GM10248 (cell line): ENCODE measurements at places on chromosomes 5 and 9.

DNA sequence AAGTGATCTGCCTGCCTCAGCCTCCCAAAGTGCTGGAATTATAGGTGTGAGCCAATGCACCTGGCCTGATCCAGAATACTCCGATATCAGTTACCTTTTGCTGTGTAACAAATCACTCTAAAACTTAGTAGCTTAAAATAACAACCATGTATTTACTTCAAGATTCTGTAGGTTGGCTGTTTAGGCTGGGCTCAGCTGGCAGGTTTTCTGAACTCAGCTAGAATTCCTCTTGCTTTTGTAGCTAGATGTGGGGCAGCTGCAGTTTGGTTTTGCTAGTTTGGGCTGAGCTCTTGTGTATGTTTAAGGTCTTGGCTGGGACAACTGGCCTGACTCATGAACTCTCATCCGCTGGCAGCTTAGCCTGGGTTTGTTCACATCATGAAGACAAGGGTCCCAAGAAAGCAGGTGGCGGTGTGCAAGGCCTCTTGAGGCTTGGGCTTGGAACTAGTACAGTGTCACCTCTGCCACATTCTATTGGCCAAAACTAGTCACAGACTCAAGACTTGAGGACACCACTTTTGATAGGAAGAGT, 138.3 kb upstream of the SHB start:
- no peak for DNase-seq

GRCh38 chr9:136060671-136061371, 34.3 kb downstream of the NACC2 start:
- no peak for DNase-seq

- no peak for DNase-seq
These were observed 3.7 kb upstream of the MOB3B start for GRCh38 chr9:27533311-27533710.

DNA sequence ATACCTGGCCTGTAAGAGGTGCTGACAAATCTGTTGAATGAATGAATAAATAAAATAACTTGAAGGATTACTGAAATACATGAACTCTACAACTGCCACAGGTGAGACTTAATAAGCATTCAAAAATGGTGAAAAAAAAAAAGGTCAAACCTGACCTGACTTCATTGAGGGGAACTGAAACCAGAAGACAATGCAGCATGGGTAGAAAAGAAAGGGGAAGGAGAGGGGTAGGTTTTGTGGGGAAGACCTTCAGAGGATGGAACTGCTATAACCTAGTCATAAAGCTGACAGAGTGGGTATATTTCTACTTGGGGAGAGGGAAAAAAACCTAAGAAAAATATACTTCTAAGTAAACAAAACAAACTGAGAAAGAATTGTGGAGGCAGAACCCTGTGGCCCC, 56.6 kb downstream of the RASEF start:
- DNase-seq, result peak; percentile 17

DNA sequence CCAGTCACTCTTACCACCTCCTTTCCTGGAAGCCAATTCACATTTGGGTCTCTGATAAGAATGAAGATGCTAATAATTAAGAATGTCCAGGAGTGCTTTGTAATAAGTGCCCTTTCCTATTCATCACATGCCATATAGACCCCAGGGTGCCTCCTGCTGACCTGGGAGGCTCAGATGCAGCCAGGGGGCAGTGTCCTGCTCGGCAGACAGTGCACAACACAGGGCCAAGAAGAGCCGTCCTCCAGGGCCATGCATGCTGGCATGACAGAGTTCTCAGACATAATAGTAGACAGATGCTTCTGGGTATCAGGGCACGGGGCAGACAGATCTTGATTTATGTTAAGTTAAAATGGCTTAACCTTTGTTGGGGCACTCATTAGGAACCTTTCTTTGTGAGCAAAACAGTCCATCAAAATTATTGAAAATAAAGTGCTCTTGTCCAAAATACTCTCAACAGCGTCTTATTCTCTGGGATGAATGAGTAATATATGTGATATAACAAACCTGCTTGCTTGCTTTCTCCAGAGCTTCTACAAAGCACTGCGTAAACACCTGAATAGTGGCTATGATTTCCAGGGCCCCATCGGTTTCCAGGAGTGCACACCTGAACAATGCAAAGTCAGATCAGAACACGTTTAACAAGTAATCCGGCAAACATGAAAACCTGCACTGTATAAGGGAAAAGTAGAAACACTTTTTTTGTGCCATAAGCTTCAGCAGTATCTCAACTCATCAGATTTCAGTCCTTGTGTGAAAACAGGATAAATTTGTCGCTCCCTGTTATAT, 192.7 kb downstream of the FANCC start:
- DNase-seq, result no peak

DNA sequence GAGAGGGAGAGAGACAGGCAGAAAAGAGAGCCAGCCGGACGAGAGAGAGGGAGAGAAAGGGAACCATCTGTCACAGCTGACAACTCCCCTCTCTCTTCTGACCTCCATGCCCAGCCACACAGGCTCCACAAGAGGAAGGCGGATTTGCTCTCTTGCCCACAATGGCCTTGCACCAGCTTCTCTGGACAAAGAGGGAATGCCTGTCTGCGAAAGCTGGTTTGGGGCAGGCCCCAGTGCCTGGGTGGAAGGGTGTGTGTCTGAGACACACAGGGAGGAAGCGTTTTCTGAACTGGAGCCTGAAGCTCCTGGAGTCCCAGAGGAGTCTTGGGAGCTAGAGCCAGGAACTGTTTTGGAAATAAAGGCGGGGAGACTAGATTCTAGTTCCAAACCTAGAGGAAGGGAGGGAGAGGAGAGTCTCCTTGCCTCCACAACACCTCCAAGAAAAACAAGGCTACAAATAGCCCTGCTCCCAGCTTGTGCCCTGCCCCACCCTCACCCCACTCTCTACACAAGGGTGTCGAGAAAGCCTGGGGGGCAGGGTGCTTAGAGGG, 12.5 kb downstream of the C1QTNF2 start:
- DNase-seq, result no peak

- peak; percentile 3 for DNase-seq
These were observed 98.6 kb upstream of the ADAMTS19 start for GRCh38 chr5:129361441-129362025.

DNA sequence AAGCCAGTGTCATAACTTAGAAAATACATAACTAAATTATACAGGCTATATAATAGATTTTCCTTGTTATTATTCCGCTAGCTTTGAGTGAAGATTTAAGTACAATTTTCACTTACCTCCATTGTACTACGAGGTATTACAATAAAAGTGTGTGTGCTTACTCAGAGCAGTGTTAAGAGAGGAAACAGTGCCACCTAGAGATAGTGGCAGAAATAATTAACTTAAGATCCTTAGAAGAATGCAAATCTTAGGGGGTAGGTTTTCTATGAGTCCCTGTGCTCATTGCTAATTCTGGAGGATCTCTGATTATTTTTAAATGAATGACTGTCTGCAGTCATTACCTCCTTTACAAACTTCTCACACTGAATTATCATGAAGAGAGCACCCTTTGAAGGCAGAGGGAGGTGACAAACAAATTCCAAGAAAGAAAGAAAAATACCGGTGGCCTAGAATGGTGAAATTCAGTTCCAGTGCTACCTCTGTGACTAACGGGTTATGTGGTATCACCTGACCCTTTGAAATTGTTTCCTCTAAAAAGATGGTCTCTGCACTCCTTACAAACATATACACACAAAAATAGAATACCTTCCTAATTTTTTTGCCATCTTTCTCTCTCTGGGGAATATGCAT, 379.8 kb downstream of the TRIM36 start:
- peak; percentile 17 for DNase-seq

- no peak for DNase-seq
These were observed 89.7 kb downstream of the DROSHA start for GRCh38 chr5:31442058-31442745.

- no peak for DNase-seq
These were observed 3.8 kb upstream of the ELAVL2 start for GRCh38 chr9:23829580-23830475.

DNA sequence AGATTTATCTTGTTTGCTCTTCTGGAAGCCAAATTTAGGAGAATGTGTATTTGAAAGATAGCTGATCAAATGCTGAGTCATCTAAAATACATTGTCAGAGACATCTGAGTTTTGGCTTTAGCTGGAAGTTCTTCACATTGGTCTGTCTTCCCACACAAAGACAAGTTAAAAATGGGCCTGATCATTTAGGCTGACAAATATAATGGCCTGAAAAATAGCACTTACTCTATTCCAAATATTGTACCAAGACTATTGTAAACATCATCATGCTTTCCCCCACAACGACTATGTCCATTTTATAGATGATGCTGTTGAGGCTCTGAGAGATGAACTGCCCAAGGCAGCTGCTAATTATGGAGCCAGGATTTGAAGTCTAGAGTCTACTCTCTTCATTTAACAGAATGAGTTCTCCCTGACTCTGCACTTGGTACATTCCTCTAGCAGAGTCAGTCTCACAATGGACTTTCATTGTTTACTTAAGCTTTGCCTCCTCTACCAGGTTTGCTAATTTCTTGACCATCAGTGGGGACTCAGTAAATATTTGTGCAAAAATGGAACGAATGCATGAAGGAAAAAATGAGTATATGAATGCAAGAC, 619.4 kb upstream of the KLF4 start:
- no peak for DNase-seq

DNA sequence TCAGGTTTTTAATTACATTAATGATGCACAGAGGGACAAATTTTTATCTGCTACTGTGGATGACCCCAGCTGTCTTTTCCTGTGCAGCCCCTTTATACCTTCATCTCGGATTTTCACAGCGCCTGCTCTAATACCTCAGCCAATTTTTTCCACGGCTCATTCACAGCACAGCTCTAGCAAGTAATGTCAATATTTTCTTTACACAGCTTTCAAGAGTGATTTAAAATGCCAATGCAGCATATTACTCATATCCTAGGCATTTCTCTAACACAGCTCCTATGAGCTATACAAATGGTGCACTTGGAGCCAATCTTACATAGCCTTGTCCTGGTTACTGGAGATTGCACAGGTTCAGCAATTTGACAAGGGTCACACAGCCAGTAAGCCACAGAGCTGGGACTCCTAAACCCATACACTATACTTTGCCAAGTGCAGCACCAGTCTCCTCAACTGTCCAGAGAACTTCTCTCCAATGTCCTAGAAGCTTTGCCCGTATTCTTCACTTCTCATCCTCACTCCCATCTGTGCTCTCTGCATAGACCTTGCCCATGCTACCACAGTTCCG, 661.8 kb downstream of the DTWD2 start:
- no peak for DNase-seq

DNA sequence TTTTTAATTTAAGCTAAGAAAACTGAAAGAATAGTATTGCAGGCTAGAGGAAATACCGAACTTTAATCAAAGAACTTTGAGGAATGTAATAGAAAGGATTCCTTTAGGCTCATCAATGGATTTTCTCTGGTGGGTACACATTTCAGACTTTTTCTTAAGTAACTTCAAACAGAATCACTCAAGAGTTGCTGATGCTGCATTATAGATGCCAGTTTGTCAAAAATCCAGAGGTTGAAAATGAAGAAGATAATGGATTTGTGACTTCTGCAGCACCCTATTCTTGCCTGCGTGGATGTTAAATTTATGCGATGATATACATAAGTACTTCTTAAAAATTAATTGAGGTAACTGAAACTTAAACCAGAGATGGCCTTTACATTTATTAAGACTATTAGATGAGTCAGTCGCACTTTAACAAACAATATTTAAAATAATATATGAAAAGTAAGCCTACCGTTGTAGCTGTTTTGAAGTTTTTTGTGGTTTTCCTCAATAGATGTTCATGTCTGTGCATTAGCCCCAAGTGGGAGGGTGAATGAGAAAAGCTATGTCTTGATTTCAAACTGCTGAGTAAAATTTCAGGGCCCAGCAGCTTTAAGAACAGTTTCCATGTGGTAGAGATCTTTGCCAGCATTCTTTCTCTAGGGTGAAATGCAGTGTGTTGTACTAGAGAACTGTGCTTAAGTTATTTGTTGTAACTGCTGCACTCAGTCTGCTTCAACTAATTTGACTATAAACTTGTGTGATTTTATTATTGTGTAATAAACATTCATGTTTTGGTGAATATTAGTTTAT, at the start of gene OGN:
Gene OGN (minus strand): TSS at position 537 of the 795 bp plus-strand sequence. CDS start 1,171 bp downstream, outside the sequence.
- no peak for DNase-seq

- DNase-seq, result no peak
These were observed 6.2 kb upstream of the TIFAB start for GRCh38 chr5:135458356-135458755.

GRCh38 chr9:69746859-69747560, 12.8 kb downstream of the PTAR1 start:
- no peak for DNase-seq

DNA sequence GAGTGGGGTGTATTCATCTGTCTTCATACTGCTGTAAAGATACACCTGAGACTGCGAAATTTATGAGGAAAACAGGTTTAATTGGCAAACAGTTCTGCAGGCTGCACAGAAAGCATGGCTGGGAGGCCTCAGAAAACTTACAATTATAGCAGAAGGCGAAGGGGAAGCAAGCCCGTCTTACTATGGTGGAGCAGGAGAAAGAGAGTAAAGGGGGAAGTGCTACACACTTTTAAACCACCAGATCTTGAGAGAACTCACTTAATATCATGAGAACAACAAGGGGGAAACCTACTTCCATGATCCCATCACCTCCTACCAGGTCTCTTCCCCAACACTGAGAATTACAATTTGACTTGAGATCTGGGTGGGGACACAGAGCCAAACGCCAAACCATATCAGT, 12.5 kb upstream of the NREP start:
- no peak for DNase-seq

DNA sequence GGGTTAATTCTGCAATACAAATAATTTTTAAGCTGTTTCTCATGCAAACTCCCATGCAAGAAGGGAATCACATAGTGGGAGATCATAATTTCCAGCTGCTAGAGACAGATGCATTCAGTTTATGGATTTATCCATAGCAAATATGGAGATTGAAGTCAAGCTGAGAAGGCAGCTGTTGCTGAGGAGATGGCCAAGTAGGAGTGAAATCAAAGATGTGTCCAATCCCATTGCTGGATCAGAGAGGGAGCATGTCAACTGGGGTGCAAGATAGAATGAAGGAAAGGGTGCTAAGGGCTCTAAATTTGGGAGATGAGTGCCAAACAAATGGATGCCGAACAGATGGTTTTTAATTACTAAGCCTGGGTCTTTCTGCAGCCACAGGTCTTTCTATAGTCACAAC, 504.5 kb downstream of the NFIB start:
- DNase-seq, result no peak

- no peak for DNase-seq
These were observed 109.1 kb upstream of the ANKH start for GRCh38 chr5:14980698-14981097.

- no peak for DNase-seq
These were observed 89.6 kb downstream of the RAPGEF1 start for GRCh38 chr9:131650254-131650653.
